Esophagus squamous epithelium (tissue), 5 donors: ENCODE measurements at places on chromosomes 5 and 9. TPM values are rescaled to one million over a fixed set of nuclear protein-coding genes. Genes with fewer than 3 reads are reported as not detected.

DNA sequence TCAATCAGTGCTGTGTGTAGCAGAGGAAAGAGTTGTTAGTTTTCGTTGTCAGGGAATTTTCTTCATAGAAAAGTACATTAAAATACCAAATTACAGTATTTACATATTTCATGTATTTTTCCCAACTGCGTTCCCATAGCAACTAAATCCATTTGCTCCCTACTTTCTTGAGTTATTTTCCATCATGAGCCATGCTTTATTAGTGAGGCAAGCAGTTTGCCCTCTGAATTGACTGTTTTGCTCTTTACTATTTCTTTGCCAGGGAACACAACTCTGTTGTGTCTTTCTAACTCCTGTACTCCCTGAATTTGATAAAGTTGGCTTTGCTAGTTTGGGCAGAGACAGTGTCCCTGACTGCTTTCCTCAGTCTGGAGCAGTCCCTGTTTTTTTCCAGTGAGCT lies 276.2 kb upstream of the SLC30A5 start:
- DNase-seq: no peak

DNA sequence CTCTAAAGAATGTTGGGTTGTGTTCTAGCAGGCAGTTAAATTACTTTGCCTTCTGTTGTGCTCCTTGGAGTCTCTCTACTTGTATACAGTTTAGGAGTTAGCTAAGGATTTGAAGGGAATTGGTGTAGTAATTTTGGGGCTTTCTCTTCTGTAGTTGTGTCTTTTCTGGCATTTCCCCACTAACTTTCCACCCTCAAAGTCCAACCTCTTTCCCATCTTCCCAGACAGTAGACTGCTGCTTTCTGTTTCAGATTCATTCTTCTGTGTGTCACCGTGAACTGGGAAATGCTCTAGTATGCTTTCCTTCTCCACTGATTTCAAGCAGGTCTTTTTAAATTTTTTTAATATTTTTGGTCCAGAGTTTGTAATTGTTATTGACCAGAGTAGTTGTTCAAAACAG lies 4.5 kb upstream of the ANGPTL2 start:
- no peak for DNase-seq

The SARDH gene
- total RNA-seq: 0.26 TPM

DNA sequence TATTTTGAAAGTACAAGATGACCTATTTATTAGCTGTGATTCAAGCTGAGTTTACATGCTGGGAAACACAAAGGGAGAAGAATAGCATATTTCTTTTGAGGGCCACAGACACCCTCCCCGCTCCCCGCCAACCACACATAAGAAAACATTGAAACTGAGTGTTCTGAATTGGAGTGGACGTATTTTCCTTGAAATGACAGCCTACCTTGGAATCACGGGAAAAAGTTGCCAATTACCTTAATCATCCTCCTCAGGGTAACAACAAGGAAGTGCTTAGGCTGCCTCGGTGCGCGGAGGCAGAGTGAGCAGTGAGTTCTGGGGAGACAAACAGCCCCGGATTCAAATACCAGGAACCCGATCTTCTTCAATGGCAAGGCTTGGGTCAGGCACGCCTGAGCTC lies 31.4 kb downstream of the CFAP77 start:
- DNase-seq: no peak

DNA sequence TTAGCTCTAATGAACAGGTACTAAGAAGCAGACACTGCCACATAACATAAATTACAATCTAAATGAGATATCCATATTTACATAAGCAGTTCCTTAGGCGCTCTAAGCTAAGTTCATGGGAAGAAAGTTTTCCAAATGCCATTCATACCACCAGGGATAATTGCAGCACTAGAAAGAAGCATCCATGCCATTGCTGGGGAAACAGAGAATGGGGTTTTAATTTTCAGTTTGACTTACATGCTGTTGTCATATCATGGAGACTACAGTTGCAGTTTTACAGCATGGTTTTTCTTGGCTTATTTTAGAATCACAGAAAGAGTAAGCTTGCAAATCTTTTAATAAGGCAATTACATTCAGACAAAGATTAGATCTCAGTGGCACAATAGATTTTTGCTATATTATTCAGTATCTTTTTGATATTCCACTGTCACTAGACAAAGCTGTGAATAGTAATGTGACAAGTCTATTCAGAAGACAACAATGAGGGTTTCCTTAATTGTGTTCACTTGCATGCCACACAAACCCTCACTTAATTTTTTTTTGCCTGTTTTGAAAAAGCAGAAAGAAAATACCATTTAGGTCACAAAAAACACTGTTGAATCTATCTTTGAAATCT lies 108.4 kb upstream of the ELAVL2 start:
- DNase-seq: no peak

The TPPP gene
- 1.7 TPM for total RNA-seq

The NRG2 gene
- total RNA-seq: 2.7 TPM

GRCh38 chr5:15003511-15003920 lies 131.9 kb upstream of the ANKH start:
- DNase-seq: no peak
